ENCODE measurements at places on chromosomes 7 and 10. TPM values are rescaled to one million over a fixed set of nuclear protein-coding genes. Genes with fewer than 3 reads are reported as not detected.

CNTNAP2 gene
- polyA plus RNA-seq = not detected

SLC26A5 gene
- not detected for polyA plus RNA-seq

GRCh38 chr7:150727381-150727780, 9.8 kb upstream of the GIMAP5 start:
- DNase-seq = no peak

GRCh38 chr7:108252177-108252576, 122.0 kb upstream of the LAMB4 start:
- DNase-seq = no peak
